ENCODE measurements at places on chromosomes 5 and 9.

DNA sequence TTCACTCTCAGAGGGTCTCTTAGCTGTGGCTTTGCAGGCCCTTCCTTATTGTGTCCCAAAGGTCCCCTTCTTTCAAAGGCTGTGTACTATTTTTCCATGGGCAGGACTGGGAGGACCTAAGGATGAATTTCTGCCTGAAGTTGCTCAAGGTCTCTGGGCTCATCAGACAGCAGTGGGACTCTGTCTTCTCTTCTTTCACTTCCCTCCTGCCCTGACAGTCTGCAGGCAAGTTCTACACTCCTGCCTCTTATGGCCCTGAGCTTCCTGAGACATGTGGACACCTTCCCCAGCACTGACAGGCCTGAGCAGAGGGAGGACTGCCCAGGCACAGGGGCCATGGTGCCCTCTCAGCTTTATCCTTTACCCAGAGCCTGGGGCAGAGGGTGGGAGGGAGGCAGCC, 14.8 kb downstream of the ENHO start:
- DNase-seq, result no peak

- DNase-seq, result no peak
These were observed 96.7 kb upstream of the PCA3 start for GRCh38 chr9:76667521-76667957.

DNA sequence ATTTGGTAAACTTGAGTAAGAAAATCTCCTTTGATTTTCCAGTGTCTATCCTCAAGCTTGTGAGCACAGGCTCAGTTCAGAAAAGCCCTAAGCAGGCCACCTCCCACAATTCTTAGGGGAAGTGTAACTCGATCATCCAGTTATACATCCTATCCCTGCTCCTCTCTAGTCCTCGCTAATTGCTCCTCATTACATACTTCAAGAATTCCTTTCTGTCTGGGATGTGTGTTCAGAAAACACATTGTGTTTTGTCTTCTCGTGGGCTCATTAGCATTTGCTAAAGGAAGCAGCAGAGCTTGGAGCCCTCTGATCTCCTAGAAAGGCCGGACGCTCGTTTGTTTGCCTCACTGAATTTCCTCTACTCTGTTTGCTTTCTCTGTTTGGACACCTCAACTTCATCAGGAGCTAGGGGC, 268.2 kb upstream of the RFX3 start:
- DNase-seq, result no peak

DNA sequence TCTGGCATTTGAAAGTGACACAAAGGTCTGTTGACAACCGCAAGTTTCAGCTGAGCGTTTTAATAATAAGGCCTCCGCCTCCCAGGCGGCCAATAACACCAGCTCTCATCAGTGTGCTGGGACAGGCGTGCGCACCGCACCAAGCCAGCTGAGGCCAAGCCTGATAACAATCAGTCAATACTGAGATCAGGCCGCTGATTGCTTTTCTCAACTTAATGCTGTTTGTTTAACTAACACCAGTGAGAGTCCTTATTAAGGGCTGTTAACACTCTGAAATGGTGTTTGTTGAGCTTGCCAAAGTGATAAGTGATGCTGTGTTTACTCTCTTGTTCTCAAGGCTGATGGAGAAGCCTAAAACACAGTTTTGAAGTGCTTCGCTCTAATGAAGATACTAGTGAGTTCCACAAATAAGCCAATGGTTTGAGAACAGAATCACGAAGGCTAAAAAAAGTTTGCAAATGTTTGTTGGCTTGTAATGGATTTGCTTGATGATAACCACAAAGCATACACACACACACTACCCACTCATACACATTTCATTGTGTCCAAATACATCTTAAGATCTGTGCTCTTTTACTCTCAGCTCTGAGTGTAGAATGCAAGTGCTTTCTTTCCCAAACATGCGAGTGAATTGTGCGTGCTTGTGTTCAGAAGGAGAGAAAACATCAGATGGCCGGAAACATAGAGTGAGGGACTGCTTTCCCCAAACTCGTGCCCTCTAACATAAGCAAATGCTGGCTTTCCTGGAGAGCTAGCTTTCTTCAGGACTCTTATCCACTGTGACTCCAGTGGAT, 330.4 kb upstream of the KLF4 start:
- no peak for DNase-seq

- no peak for DNase-seq
These were observed 49.3 kb downstream of the F2R start for GRCh38 chr5:76765249-76765648.

DNA sequence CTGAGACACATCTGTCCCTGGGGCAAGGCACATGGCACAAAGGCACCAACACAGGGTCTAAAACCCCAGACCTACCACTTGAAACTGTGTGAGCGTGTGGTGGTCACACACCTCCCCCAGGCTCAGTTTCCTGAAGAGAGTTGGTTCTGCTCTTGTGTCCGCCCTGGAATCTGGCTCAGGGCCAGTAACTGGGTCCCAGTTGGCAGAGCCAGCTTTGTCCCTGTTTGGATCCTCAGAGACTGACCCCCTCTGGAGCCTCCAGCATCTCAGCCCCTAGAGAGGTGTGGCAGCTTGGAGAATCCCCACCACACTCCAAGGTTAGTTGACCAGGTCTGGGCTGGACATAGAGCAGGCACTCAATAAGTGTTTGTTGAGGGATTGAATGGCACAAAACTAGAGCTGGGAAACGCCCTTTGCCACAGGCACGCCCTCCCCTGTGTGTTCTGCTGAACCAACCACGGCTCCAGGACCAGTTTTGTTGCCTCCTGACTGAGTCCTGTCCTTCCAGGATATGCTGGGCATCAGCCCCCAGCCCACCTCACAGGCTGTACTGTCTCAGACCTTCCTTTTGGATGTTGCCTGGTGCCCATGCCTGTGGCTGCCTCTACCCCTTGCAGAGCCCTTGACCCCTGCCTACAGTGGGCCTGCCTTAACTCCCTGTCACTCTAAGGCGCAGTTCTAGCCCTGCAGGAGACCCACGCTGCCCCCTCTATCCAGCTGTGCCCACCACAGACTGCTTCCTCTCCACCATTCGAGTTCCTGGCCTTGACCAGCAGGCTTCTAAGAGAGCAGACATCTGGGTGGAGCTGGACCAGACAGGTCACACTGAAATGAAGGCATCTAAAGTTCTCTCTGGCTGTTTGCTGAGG, 3.8 kb upstream of the PDLIM4 start:
- no peak for DNase-seq

GRCh38 chr5:146720107-146720506, 158.4 kb downstream of the PPP2R2B start:
- no peak for DNase-seq

DNA sequence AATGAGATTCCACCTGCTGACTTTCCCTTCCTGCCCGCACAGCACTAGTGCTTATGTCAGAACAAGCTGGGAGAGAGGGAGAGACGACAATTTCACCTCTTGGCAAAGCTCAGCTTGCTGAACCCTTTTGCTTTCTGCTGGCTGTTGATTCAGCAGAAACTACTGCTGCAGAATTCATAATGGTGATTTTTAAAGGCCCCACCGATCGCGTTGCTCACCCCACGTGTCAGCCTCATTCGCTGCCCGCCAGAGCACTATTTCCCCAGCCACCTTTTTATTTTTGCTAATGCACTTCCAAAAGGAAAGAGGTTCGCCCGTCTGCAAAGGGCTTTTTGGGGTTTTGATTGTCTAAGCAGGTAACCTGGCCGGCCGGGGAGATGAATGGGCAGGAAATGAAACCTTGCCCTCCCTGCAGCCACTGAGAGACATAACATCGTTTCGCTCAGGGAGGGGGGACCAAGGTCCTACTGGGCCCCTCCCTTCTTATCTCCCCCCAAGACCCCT, 1.3 kb downstream of the PPP2R2B start:
- DNase-seq, result no peak

- no peak for DNase-seq
These were observed 91.1 kb upstream of the TBCA start for GRCh38 chr5:77867194-77867691.

GRCh38 chr9:107707915-107708441, 218.4 kb upstream of the KLF4 start:
- DNase-seq, result no peak

DNA sequence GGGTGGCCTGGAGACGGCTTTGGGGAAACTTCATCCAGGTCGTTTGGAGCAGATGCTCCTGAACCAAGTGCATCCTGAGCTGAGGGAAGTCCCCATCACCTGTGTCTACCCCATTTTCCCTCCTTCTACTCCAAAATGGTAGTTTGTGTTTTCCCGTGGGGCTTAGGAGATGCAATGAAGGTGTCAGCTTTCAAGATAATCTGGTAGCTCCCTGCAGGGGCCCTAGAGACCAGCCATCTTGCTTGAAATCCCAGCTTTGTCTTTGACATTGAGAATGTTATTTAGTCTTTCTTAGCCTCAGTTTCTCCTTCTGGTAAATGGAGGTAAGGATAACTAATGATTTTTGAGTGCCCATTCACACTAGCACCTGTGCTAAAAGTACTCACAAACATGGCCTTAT, 77.4 kb downstream of the WWC1 start:
- DNase-seq, result no peak

- DNase-seq, result no peak
These were observed 20.0 kb downstream of the OR2V1 start for GRCh38 chr5:181111010-181111409.

DNA sequence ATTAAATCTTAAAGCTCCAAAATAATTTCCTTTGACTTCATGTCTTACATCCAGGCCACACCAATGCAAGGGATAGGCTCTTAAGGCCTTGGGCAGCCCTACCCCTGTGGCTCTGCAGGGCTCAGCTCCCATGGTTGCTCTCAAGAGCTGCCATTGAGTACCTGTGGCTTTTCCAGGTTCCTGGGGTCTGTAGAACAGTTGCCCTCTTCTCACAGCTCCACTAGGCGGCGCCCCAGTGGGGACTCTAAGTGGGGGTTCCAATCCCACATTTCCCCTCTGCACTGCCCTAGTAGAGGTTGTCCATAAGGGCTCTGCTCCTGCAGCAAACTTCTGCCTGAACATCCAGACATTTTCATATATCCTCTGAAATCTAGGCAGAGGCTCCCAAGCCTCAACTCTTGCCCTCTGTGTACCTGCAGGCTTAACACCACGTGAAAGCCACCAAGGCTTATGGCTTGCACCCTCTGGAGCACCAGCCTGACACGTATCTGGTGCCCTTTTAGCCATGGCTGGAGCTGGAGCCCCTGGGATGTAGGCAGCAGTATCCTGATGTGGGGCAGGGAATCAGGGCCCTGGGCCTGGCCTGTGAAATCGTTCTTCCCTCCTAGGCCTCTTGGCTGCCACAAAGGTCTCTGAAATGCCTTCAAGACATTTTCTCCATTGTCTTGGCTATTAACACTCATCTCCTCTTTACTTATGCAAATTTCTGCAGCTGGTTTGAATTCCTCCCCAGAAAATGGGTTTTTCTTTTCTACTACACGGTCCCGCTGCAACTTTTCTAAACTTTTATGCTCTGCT, 185.1 kb downstream of the SMARCA2 start:
- DNase-seq, result no peak

- DNase-seq, result no peak
These were observed 9.5 kb downstream of the ISL1 start for GRCh38 chr5:51392689-51393199.

GRCh38 chr9:68545033-68545705, 4.5 kb upstream of the TMEM252 start:
- DNase-seq, result no peak

DNA sequence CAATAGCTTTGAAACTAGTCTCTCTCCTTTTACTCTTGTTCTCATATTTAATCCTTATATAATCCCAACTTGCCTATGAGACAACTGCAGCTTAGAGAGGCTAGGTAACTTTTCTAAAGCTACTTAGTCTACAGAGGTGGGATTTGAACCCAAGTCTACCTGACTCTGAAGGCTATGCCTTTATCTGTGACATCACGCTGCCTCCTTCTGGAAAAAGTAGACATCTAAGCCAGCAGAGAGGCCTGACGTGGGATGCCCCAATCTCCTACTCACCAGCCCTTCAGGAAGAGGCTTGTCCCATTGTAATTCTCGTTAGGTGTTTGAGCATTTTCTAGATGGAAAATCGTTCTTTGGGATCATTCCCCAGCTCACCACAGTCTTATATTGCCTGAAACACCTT, 167.5 kb downstream of the HSPA4 start:
- no peak for DNase-seq

- DNase-seq, result no peak
These were observed 302 bp downstream of the LCN9 start for GRCh38 chr9:135663451-135663770.

GRCh38 chr9:85727500-85727899, 14.3 kb downstream of the AGTPBP1 start:
- DNase-seq, result no peak

GRCh38 chr5:123112196-123112595, 23.2 kb downstream of the PRDM6 start:
- no peak for DNase-seq

GRCh38 chr5:150263801-150264621, 25.6 kb downstream of the CAMK2A start:
- no peak for DNase-seq

DNA sequence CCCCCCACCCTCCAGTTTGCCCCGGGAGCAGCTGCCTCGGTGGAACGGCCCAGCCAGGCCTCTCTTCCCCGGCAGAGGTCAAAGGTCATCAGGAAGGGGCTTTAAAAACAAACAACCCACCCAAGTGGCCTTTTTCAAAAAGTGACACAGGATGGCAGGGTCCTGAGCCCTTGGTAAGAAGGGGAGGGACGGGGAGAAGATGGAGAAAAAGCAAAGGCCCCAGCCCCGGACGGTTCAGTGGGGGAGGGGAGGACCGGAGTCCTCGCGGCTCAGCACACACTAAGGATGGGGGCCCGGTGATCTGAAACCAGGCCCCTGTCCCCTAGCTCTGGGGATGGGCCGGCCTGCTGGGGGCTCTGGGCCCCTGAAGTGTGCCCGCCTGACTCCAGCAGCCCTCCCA, 1.1 kb downstream of the PRRX2 start:
- DNase-seq, result no peak

DNA sequence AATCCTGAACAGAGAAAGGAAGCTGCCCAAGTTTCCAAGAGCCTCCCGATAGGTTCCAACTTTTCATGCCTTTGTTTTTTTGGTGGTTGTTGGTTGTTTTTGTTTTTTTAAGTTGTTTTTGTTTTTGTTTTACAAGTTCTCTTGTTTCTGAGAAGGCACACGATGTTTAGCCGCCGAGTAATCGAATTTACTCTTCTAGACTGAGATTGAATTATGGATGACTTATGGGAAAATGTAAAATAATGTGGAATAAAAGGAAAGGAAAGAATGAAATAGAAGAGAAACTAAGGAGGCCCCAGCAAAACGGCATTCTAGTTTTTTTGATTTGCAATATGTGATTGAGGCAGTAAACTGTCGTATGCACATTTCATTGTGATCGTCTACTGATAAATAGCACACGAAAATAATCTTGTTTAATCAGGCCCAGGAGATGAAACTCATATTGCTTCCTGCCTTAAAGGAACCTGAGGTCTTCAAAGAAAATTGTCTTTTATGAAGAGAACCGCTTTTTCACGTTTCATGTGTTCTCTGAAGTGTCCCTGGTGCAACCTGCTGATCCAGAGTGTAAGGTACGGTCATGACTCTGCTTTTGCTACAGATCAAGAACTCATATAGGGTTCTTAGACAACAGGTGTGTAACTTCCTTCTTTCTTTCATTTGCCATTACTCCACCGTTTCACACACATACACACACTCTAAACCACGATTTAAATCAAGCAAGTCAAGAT, 1.3 kb upstream of the GNAQ start:
- DNase-seq, result no peak

DNA sequence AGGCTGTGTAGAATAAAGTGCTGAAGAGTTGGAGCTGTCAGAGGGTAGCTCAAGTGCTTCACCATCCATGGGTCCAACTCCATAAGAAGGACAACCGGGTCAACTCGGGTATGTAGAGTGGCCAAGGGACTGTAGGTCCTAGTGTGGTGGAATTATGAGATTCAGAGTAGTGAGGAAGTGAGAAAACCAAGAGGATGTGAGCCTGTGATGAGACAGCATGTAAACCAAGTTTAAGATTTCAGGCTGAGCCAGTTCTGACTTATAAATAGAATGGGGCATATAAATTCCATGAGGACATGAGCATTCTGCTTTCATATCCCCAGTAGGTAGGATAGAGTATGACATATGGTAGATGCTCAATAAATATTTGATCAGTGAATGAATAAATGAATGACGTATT, 96.3 kb downstream of the CFAP95 start:
- no peak for DNase-seq

Data from stimulated activated naive CD4-positive, alpha-beta T cell treated with Interleukin-2 at 50 U/mL for 16 hours (primary cell).